PC-9 (cell line): ENCODE measurements at places on chromosomes 3 and 15.

GRCh38 chr15:36694574-36694973, 115.1 kb downstream of the CDIN1 start:
- no peak for DNase-seq

- DNase-seq, result no peak
Measured at GRCh38 chr3:177105623-177106022, 91.7 kb downstream of the TBL1XR1 start.

- DNase-seq, result no peak
Measured at GRCh38 chr3:116084999-116085791, 360.1 kb downstream of the LSAMP start.

DNA sequence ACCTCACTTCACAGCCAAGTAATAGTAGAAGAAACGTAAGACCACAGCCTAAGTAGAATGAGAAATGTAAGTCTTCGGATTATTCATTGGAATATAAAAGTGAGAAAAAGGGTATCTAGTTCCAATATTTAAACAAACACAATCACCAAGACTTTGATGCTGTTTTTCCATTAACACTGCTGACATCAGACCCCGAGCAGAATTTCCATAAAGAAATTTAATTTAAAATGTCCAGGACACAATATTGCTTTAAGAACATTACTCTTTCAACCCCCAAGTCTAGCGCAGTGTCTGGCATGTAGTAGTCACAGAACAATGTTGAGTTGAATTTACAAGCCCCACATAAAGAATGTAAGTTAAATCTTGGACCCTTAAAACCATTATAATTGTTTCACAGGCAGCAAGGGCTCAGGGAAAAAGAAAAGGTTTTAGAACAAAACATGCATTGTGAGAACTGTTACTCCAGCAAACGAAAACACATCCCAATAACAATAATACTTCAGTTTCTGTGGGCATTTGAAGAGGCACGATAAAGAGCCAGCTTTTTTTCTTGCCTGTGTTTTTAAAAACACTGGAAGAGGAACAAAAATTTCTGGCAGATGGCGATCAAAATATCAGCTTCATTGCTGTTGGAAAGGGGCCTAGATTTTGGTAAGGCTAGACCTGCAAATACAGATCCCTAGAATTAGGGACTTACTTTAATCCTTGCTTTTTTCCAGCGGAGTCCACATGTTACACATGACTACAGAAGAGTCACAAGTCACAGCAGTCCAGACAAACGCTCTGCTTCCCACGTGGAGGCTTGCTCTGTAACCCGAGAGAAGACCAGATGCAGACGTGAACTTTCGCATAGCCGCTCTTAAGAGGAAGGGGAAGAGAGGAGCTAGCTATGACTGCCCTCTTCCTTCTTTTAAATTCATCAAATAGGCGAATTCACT, 77.9 kb upstream of the IGSF10 start:
- no peak for DNase-seq

DNA sequence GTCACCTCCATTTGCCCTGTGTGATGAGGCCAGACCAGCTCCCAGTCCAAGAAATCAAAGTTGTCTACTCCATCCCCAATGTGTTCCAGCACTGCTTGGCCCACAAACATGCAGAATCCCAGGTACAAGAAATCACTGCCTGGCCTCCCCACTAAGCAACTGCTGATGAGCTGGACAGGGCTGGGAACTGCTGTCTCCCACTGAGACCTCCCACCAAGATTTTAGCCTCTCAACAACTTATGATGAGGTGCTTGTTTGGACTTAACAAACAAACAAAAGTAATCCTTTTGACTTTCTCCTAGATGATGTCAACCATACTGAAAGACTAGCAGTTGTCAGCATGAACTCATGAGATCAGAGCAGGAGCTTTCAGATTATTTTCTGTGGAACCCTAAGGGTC, 260.1 kb upstream of the UBE2E2 start:
- DNase-seq, result no peak

DNA sequence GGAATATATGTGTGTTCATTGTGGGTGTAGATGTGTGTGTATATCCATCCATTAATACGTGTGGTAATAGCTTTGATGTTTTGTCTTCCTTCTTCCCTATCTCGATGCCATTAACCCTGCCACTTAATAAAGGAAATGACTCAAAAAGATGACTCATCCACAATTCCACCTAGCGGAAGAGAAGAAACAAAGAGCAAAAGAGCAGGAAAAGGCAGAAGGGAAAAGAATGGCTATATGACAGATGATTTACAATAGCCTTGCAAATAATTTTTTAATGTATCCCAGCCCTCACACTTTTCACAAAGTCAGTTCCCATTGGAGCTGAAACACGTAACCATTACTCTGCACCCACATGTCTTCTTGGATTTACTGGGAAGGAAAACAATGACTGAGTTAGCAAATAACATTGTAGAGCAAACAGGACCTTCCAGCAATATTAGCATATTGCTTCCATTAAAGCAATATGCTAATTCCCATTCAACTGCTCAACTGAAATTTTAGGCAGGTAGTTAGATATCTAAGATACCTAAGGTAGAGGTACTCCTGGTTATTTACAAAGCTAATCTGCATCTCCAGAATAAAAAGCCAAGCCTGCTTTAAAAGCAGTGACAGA, 197.2 kb downstream of the KCNAB1 start:
- DNase-seq, result peak; percentile 57

DNA sequence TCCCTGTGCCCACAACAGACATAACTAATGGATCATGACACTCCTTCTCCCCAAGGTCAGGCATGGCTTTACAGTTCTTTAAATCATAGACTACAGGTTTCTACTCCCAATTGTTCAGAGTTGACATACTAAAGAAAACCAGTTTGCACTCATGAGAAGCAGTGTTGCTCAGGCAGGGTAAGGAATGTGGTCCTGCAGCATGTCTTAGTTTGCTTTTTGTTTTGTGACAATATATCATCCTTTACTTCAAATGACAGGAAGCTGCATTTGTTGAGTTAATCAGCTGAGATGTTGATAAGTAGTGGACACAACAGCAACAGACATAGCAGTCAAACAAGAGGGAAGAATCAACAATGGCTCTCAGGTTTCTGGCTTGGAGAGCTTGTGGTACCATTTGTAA, 267.5 kb downstream of the SLCO3A1 start:
- DNase-seq, result peak; percentile 59
